ENCODE measurements at places on chromosomes 16 and 17.

GRCh38 chr16:23384878-23385277 is 68.1 kb downstream of the COG7 start:
- no peak for DNase-seq

GRCh38 chr17:71237903-71238538 is 882.8 kb upstream of the SOX9 start:
- DNase-seq = no peak

DNA sequence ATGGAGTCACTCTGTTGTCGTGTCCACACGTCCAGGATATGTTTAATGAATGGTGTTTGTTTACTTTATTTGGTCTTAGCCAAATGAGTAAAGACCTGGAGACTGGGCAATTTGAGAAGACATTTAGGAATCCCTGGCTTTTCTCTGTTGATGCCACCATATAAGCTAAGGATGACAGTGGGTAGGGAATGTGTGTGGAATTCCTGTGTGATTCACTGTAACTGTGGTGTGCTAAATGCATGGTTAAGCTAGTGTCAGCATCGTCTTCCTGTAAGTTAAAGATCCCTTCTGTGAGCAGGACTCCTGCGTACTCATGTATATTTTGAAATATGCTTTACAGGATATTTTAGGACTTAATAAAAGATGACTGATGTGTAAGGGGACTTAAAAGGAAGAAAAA is 26.4 kb downstream of the GOSR1 start:
- DNase-seq = no peak

GRCh38 chr16:782258-782657 is 5.9 kb downstream of the RPUSD1 start:
- no peak for DNase-seq

DNA sequence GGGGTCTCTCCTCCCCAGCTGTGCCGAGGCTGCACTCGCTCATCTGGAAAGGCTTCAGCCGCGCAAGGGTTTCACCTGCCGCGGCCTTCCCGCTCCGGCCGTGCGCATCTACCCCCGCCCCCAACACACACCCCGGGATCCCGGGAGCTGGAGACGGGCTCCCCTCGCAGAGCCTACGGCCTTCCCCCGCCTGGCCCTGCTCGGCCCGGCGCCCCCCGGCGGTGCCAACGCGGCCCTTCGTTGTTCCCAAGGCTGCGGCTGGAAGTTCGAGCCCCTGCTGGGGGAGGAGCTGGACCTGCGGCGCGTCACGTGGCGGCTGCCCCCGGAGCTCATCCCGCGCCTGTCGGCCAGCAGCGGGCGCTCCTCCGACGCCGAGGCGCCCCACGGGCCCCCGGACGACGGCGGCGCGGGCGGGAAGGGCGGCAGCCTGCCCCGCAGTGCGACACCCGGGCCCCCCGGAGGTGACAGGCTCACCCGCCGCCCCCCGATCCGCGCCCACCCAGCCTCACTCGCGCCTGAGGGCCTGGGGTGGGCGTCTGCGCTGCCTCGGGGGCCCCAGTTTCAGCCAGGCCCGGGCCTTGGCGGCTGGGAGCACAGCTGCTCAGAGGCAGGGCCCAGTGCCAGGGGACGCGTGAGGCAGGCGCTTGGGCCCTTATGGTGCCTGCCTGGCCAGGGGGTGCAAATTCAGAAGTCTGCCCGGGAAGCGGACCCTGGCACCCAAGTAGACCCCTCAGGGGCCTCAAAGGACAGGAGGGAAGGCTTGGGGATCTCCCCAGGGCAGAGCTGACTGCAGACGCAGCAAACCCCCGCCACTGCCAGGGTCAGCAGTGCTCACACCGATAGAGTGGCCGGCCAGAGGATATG is 11.2 kb downstream of the GALK1 start:
- peak; percentile 92 for DNase-seq

- DNase-seq = no peak
Observed at GRCh38 chr16:63745456-63745855, 1376.4 kb downstream of the CDH11 start.

GRCh38 chr17:38728290-38728831 is 1.8 kb upstream of the CISD3 start:
- DNase-seq = no peak

- no peak for DNase-seq
Observed at GRCh38 chr17:68328676-68329075, 37.4 kb downstream of the ARSG start.

GRCh38 chr17:48024149-48025039 is 13.2 kb downstream of the COPZ2 start:
- no peak for DNase-seq

DNA sequence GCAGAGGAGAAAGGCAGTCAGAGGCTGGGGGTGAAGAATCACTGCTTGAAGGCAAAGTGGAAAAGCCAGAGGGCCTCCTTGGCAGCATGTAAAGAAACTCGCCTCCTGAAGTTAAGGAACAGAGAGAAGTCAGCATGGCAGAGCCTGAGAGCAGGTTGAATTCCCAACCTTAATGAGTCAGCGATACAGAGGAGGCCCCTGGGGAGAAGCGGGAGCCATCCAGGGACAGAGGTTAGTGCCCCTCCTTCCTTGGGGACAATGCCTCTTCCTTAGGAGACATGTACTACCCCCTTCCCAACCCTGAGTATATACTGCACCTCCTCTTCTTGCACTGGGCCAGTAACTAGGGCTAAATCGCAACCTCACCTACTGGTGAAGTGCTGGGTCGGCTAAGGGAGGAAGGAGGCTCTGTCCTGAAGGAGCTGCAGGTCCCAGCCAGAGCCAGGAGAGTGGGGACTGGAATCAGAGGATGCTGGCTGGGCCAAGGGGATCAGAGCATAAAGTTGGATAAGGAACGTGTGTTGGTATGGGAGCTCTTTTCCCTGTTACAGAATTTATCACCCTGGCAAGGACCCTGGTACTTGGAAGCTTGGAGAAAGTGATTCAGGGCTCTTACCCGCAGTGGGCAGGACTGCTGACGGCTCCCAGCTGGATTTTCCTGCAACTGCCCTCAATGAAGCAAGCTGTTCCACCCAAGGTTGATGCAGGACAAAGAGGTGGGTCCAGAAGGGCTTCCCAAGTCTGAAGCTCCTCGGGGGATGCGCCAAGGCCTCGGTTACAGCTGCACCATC is 5.4 kb upstream of the AANAT start:
- DNase-seq = no peak

GRCh38 chr16:87406495-87407088 is 14.5 kb downstream of the MAP1LC3B start:
- DNase-seq = no peak

- DNase-seq = peak; percentile 75
Observed at GRCh38 chr17:18039535-18040260, 490 bp downstream of the GID4 start.

DNA sequence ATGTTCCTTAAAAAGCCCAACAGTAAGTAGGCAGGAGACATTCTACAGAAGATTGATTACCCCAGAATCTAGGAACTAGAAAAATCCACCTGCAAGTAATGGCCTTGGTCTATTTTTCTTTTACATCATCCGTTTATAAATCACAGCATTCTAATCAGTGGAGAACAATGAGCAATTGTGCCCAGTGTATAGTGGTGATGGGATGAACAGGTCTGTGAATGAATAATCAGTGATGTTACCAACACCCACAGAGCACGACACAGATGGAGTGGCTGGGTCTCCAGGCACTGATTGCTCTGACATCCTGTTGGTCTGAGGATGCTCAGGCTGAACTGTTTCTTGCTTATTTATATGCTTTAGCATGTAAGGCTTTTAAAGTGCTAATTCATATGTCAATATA is 1251.2 kb upstream of the CDH8 start:
- no peak for DNase-seq

DNA sequence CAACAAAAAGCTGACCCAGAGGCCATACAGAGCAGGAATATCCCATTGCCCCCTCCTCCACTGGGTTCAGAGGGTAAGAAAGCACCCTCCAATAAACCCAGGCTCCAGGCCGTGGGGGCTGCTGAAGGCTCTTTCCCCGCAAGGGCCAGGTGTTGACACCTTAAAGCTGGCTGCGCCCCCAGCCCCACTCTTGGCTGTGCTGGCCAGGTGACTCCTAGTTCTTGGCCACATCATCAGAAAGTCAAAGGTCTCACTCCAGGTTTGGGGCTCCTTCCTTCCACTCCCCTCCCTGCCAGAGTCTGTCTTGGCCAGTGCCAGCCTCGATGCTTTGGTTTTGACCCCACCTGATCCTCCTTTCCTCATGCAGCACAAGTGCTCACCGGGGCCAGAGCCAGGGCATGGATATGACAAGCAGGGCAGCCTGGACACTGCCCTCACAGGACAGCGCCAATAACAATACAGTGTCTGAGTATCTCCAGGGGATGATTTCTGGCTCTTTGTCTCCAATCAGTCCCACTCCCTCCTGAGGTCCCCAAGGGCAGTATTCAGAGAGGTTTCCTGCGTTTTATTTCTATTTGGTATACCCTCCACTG is 8.2 kb downstream of the SLC46A1 start:
- no peak for DNase-seq

DNA sequence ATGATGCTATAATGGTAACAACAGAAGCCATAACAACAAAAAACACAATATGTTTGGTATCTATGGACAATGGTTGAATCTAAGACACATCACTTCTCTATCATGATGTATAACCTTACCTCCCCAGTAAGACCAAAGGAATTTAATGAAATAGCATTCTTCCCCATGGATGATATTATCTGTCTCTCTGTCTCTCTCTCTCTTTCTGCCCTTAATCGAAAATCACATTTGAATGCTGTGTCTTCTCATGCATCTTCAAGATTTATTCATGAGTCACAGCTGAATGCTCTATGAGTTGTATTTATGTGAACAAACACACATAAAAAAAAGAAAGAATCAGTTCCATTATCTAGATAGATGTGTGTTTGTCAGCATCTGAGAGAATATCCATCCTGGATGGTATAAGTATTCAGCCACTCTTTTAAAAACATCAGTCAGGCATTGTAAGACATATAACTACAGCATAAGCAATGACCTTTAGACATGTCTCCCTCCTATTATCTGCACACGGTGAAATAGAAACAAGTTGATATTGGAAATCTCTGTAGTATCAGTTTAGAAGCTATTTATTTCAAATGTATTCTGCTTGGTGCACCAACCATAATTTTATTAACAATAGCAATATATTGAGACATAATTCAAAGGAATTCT is 433.3 kb downstream of the TOX3 start:
- DNase-seq = no peak

DNA sequence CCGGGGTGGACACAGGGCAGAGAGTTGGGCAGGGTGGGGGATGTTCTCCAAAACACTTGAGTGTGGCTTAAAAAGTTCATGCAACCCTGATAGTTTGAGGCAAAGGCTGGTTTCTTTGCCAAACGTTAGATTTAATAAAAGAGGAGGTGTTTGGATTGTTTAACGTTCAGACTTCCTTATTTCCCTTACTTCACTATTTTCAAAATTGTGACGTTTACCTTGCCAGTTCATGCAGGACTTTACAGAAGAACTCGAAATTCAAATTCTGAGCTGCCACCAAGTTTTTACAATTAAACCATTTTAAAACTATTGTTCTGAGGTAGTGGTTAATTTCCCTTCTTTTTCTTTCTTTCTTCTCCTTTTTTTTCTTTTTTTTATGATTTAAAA is 5.5 kb downstream of the SEC14L1 start:
- no peak for DNase-seq

DNA sequence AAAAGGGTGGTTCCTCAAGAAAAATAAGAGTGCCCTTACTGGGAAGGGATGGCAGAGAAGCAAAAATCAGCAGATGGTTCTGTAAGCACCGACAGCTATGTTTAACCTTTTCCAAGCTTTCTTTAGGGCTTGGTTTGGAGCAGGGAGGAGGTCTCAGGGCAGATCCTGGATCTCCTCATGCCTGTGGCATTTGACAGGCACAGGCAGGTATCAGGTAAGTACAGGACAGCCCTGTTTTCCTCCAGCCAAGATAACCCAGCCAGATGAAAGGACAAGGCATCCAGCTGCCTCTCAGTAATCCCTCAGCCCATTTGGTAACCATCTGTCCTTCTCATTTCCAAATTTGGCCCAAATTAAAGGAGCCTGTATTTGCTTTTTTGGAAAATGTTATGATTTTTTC is 141.5 kb downstream of the TOX3 start:
- DNase-seq = no peak

- DNase-seq = peak; percentile 93
Observed at GRCh38 chr17:77404812-77405581, 264.2 kb downstream of the SEC14L1 start.

DNA sequence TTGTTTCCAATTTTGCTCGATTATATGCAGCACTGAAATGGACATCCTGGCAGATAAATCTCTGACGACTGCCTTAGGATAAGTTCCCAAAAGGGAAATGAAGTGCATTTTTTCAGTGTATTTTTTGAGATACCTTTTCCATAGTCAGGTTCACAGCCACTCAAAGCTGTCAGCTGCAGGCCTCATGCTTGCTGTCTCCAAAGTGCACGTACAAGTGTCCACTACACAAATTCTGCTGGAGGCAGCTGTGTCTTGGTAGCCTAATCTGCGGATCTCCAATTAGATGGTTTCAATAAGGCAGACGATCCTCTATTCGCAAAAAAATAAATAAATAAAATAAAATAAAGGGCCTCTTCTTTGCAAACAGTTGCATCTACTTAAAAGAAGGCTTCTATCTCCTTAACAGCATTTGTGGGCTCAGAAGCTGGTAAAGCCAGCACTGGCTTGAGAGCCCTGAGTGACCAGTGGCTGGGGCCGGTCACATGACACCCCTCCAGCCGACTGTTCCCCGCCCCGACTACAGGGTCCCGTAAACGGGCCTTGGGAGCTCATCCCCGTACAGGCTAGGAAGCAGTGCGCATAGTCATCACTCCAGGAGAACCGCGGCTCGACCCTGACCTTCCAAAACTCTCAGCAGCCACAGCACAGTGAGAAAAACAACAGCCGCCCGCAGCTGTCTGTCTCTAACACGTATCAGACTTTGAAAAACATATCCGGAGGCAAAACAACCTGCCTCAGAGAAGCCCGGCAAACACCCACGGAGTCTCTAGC is 18.8 kb downstream of the RPH3AL start:
- no peak for DNase-seq

DNA sequence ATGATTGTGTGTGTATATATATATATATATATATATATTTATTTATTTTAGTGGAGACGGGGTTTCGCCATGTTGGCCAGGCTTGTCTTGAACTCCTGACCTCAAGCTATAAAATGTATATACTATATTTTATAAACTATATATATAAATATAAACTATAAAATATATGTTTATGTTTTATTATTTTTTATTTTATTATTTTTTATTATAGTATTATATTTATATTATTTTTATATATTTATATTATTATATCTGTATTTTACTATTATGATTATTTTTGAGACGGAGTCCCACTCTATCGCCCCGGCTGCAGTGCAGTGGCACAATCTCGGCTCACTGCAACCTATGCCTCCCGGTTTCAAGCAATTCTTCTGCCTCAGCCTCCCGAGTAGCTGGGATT is 10.5 kb upstream of the PHOSPHO1 start:
- DNase-seq = no peak

GRCh38 chr17:66726846-66727245 is 108.1 kb upstream of the CACNG5 start:
- no peak for DNase-seq

DNA sequence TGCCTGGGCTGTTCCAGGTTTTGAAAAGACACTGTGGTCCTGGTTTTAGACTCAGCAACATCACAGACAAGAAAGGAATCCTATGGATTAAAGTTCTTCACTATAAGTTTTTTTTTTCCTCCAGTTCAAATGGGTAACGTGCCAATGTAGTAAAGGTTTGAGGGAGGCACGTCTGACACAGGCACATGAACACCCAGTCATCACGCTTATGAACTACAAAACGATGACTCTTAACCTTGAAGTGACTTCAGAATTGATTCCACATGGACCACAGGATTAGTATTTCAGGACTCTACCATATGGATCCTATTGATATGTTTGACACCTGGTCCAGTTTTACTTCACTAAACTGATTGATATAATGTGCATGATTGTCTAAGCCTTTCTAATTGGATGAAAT is 2.3 kb downstream of the PRMT7 start:
- DNase-seq = no peak
